ENCODE measurements at places on chromosomes 11 and 22. TPM values are rescaled to one million over a fixed set of nuclear protein-coding genes. Genes with fewer than 3 reads are reported as not detected.

TTC9C gene
- 27.7 TPM for polyA plus RNA-seq

NOX4 gene
- polyA plus RNA-seq: under 0.01 TPM

- DNase-seq: no peak
These were observed 94.5 kb downstream of the CASP12 start for GRCh38 chr11:104803776-104804175.

PRRG4 gene
- 5.3 TPM for polyA plus RNA-seq

DNA sequence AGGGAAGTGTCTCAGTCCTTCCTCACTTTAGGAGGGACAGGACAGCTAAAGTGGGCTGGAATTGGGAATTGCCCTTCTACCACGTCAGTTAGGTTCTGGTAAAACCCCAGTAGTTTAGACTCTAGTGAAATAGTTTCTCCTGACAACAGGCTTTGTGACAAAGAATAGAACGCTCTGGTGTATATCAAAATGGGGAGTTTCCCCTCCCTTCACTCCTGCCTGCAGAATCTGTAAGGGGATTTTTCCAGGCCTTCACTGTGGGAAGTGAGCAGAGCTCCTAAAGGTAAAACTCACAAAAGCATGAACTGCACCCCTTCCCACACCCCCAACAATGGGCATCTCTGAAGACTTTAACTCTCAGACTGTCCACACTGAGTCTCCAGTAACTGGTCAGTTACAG, 460.9 kb upstream of the LRRC4C start:
- DNase-seq: no peak

SLCO2B1 gene
- polyA plus RNA-seq: 7.8 TPM

DNA sequence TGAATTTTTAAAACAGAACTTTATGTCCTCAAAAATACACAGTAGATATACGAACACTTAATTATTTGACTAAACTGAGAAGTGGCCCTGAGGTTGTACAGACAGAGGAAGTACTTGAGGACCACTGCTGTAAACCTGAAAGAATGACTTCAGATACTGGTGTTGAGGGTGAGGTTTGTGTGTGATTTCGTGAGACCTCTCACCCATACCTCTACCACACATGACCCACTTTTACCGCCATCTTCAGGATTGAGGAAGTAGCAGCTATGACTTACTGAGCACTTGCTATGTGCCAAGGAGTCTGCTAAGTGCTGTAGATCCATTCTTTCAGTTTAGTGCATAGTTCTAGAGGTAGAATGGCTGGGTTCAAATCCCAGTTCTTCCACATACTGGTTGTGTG, 21.9 kb downstream of the MMP13 start:
- no peak for DNase-seq

DNA sequence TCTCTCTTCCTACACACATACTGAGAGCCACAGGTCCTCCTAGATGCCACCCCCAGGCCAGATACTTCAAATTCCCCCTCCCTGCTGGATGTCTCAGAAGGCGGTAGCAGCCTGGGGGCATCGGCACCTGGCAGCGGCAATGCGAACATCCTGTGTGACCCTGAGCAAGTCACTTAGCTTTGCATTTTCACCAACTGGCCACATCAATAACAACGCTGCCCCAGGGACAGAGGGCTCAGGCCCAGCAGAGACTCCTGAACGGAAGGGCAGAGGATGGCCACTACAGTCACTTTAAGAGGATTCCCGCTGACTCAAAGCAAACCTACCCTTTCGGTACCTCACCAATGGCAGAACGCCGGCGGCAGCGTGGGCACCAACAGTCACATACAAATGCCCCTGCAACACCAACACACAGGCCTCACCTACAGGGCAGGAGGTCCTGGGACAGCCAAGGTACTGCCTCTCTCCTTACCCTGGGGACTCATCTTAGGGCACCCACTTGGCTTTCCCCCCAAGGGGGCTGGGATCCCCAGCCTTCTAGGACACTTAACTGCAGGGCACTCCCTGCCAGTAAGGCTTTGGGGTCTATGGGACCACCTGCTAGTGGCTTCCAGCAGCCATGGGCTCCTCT, 1.6 kb downstream of the LMO1 start:
- peak; percentile 51 for DNase-seq

DNA sequence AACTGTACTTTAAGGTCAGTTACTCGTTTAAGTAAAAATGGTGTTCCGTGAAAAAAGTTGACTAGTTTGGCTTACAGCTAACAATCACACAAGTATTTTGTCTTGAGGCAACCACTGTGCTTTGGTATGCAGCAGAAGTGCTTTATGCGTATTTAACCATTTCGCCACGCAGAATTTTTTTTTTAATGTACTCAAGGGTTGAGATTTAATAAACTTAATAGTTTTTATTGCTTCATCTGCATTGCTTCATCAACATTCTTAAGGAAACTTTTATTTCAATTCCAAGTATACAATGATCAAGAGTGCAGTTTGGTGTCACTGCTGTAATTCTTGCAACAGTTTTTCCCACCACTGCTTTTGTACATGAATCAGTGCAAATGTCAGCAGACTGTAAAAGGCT, 66.4 kb downstream of the ZNRF3 start:
- no peak for DNase-seq

MAJIN gene
- polyA plus RNA-seq: not detected

- DNase-seq: no peak
These were observed 561.4 kb upstream of the CCDC90B start for GRCh38 chr11:83847467-83848034.

DNA sequence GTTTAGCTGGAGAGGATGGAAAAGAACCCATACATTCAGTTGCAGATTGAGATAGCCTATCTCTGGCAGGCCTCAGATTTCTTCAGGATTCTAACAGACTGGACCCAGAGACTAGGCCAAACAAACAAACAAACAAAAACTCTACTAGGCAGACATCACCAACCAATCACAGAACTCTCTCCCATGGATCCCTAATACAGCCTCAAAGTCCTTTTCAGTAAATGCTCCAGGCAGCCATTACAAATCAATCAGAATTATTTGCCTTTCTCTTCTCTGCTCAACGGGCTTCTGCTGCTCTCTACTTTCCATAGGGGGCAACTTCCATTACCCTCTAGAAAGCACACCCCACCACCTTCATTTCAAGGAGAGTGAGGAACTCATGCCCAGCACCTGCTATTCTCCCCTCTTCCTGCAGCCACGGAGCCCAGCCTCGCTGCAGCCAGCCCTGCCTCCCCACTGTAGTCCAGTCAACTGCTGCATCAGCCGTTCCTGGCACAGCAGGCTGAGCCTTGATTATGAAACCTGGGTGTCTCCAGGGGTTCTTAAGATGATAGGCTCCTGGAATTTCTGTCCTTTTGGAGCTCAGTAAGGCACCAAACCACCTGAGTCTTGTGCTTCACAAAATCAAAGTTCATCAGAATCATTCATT, 19.0 kb upstream of the SMIM35 start:
- no peak for DNase-seq

DNA sequence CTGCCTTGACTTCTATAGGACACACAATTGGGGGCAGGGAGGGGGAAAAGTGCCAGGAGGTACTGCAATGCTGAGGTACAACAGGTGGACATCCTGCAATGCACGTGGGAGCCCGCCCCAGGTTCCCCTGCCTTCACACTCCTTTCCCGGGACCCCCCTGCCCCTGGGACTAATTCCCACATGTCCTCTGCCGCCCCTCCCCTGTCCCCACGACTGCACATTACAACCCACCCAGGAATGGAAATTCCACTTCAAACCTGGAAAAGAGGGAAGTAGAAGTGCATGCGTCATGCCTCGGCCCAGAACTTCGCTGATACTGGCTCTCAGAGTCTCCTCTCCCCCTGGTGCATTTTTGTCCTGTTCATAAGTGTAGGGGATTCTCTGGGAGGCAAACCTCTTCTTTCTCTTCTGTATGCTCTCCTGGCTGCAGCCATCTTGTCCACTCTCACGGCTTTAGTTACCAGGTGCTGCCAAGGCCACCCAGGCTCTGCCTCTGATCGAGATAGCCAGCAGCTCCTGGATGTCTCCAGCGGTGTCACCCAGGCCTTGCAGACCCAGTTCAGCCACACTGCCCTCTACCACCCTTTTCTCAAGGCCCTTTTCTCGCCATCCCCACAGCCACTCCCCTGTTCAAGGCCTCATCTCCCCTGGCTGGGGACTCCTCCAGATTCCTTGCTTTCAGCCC, 43.7 kb downstream of the GDPD5 start:
- DNase-seq: no peak

REXO2 gene
- 55.4 TPM for polyA plus RNA-seq

GRCh38 chr11:120329556-120329955, 4.5 kb downstream of the TLCD5 start:
- no peak for DNase-seq

GRCh38 chr22:29877620-29878019, 5.4 kb upstream of the MTMR3 start:
- DNase-seq: no peak

ZNF214 gene
- polyA plus RNA-seq: 1.2 TPM

- DNase-seq: no peak
These were observed 28.1 kb upstream of the CD81 start for GRCh38 chr11:2348986-2349385.

- DNase-seq: no peak
These were observed 569 bp downstream of the FAM76B start for GRCh38 chr11:95788921-95789505.

DNA sequence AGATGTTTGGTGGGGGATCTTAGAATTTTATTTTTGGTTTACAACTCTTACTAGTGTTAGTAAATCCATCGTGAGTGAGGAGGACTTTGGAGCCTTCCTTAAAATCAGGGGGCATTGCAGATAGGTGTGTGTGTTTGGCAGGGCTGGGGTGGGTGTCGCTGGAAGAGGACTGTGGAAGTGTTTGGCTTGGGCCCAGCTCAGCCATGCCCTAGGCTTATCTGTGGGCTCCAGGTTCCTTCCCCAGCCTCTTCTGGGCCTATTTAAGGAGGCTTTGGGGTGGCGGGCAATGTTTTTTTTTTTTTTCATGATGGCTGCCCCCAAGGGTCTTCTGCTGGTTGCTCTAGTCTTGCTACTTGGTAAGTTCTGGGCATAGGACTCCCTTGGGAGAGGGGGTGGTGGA, 22.1 kb downstream of the MTFP1 start:
- no peak for DNase-seq

GRCh38 chr11:113874581-113875233, 665 bp downstream of the USP28 start:
- no peak for DNase-seq

DNA sequence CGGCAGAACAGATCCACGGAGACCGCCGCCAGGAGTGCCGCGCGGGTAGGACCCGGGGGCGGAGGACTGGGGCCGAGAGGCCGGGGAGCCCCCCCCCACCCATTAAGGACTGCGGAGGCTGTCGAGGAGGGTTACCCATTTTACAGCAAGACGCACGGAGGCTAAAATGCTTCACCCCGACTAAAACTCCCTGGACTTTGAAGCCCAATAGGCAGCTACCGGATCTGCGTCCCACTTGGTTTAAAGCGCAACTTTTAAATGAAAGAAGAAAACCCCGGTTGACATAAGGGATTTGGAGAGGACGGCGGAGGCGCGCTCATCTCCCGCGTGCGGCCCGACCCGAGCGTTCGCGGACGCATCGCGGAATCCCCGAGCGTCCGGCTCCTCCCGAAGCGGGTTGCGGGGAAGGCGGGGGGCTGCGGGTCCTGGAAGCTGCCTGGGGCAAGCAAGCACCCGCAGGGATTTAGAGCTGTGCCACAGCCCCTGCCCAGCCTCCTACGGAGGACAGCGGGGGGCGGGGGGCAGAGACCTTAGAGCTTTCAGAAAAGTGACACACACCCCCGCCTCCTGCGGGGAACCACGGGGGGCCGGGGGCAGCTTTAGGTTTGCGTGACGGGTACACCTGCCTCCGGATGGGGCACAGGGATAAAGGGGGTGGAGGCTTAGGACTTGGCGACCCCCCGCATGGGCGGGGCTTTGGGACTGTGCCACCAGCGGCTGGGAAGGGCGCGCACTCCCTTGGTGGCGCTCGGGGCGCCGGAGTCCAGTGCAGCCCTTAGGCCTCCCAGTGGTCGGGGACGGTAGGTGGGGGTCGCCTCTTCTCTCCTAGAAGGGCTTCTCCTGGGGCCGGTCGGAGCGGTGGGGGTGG, 760 bp upstream of the CELSR1 start:
- DNase-seq: no peak

DTX4 gene
- 24.7 TPM for polyA plus RNA-seq

GRCh38 chr22:19178065-19178656, 375 bp downstream of the SLC25A1 start:
- DNase-seq: peak; percentile 80

DNA sequence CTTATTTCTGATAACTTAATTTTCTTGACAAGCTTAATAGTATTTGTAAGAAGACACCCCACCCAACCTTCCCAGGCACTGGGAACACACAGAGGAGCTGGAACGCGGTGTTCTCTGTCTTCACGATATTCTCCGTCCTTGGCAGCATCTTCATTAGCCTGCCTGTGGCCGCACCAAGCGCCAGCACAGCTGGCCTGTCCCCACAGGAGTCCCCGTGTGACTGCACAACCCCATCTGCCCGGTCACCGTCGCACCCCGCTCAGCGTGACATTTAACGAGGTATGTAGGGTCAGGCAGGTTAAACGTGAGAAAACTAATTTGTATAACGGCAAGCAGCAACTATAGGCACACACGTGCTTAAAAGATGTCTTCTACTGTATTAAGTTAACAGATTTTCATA, 293.3 kb downstream of the BRD1 start:
- no peak for DNase-seq

- DNase-seq: no peak
These were observed 216.6 kb downstream of the CEP164 start for GRCh38 chr11:117544130-117544800.

CD3D gene
- not detected for polyA plus RNA-seq

ME3 gene
- 10.9 TPM for polyA plus RNA-seq

GRCh38 chr22:31935961-31936635, 8.2 kb upstream of the YWHAH start:
- DNase-seq: no peak

DNA sequence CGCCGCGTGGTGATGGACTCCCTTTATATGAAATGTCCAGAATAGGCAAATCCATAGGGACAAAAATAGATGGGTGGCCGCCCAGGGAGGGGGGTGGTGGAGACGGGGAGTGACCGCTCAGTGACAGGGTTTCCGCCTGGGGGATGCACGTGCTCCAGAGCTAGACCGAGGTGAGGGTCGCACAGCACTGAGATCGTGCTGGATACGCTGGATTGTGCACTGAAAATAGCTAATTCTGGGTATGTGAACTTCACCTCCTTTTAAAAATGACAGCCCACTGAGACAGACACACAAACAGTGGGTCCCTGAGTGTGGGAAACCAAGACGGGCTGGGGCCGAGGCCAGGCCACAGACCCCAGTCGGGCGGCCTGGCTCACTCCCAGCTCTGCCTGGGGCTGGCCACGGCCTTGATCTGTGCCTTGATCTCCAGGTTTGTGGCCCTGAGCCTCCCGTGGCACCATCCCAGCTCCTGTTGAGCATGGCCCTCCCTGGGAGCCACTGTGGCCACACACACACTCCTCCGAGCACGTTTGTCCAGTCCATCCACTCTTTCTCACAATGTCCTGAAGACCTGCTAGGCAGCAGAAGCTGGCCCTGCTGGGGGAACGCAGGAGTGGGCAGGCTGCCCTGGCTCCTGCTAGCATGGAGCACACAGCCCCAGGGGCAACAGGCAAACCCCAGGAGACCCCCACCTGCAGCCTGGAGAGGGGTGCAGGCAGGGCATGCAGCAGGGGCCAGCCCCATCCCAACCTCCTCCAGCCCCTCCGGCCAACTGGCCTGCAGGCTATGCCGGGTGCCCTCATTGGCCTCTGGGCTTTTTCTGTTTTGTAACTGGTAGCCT, 41.0 kb upstream of the TH start:
- peak; percentile 41 for DNase-seq

Measured in sigmoid colon (tissue), 7 donors.